ENCODE measurements at places on chromosomes 7 and 10. TPM values are rescaled to one million over a fixed set of nuclear protein-coding genes. Genes with fewer than 3 reads are reported as not detected.

ATRNL1 gene
- 174 TPM for total RNA-seq

PON3 gene
- total RNA-seq = 1.9 TPM

ASNS gene
- 13.6 TPM for total RNA-seq

CYP2E1 gene
- 4.0 TPM for total RNA-seq

AMZ1 gene
- total RNA-seq = not detected

DNA sequence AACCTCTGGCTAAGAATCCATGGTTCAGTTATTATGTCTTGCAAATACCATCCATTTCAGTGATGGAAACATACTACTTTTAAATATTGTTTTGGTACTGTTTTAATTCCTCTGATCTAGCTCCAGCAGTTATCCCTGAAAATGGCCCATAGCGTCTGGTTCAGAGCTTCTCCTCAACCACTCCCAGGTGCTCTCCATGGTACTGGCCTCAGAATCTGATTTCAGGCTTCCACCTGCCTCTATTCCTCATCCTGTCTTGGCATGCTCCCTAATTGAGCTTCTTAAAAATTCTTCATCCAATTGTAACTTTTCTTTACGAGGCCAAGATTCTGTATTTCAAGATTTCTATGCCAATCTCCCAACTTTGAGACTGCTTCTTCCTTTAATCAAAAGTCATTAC, 236.3 kb downstream of the HTR7 start:
- peaks cover 5% of the 10 kb centered on the region for H3K27me3 ChIP-seq
- no peak overlapping the region for H3K4me3 ChIP-seq
- no peak overlapping the region for H3K27ac ChIP-seq

GRCh38 chr10:96639899-96640298, 53.1 kb upstream of the TM9SF3 start:
- H3K27ac ChIP-seq = no peak overlapping the region
- no peaks in the 10 kb centered on the region for H3K36me3 ChIP-seq
- H3K4me1 ChIP-seq = no peaks in the 10 kb centered on the region
- no peak overlapping the region for H3K4me3 ChIP-seq
- H3K27me3 ChIP-seq = no peaks in the 10 kb centered on the region
- no peak for DNase-seq

- H3K4me1 ChIP-seq = no peaks in the 10 kb centered on the region
- no peaks in the 10 kb centered on the region for H3K27me3 ChIP-seq
- no peak for DNase-seq
- no peak overlapping the region for H3K27ac ChIP-seq
- H3K36me3 ChIP-seq = no peaks in the 10 kb centered on the region
Observed at GRCh38 chr10:114749510-114749909, 72.1 kb upstream of the FHIP2A start.

DNA sequence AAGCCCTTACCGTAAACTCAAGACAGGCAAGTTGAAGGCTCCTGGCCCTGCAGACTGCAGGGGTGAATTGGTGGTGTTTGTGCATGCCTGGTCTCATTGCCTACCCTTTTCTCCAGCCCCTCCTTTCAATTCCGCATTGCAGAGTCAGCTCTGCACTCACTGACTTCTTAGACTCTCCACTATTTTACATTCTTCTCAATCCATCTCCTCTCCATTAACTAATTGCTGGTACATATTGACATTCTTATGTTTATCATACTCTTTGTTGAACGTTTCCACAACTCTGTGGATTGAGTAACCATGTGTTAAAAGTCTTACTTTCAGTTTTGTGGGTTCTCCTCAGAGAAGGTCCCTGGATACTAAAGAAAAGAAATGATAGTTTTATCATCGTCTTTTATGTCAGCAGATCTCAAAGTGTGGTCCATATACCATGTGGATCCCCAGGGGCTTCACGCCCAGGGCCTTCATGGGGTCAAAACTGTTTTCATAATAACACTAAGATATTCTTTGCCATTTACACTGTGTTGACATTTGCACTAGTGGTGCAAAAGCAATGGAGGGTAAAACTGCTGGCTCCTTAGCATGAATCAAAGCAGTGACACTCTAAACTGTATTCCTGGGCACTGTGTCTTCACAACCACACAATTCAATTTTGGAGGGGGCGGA, 135.4 kb upstream of the FZD1 start:
- H3K27me3 ChIP-seq = no peaks in the 10 kb centered on the region
- H3K27ac ChIP-seq = no peak overlapping the region
- H3K4me3 ChIP-seq = no peak overlapping the region
- no peaks in the 10 kb centered on the region for H3K4me1 ChIP-seq
- no peaks in the 10 kb centered on the region for H3K36me3 ChIP-seq

GRCh38 chr10:95343573-95343972, 52.8 kb upstream of the PDLIM1 start:
- H3K4me3 ChIP-seq = no peak overlapping the region
- H3K27ac ChIP-seq = no peak overlapping the region
- DNase-seq = no peak

- H3K27ac ChIP-seq = peak overlapping the region; percentile 95
- DNase-seq = no peak
- no peaks in the 10 kb centered on the region for H3K27me3 ChIP-seq
- no peaks in the 10 kb centered on the region for H3K36me3 ChIP-seq
Observed at GRCh38 chr10:75397496-75398199, 3.9 kb downstream of the ZNF503 start.

DNA sequence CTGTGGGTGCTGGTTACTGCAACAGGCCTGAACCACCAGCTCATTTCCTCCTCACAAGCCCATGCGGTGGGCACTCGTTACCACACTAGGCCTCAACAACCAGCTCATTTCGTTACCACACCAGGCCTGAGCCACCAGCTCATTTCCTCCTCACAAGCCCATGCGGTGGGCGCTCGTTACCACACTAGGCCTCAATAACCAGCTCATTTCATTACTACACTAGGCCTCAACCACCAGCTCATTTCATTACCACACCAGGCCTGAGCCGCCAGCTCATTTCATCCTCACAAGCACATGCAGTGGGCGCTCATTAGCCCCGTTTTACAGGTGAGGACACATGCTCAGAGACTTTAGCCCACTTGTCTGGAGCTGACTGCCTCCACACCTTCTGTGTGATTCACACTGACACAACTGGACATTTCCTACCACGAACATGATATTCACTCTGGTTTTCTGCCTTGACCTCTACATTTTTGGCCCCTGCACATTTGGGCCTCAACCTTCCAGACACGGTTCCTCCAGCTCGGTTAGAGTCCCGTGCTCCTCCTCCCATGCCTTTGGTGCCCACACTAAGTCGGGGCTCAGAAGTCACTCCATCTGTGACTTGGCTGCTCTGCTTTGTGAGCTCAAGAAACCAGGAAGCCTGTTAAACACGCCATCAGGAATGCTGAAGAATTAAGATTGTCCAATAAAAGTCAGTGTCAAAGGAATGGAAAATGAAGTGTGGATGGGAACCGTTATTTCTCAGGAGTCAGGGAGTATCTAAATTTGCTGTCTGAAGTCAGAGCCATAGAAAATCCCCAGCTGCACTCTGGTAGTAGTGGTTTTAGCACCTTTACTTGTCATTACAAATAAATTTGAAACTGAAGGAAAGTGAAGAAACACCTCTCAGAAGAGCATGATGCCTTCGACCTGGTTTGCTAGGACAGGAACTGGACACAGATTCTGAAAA, 55.8 kb upstream of the LANCL2 start:
- H3K4me1 ChIP-seq = no peaks in the 10 kb centered on the region
- no peaks in the 10 kb centered on the region for H3K27me3 ChIP-seq
- DNase-seq = no peak
- no peak overlapping the region for H3K4me3 ChIP-seq
- peak overlapping the region; percentile 40 for H3K27ac ChIP-seq

- no peaks in the 10 kb centered on the region for H3K27me3 ChIP-seq
- H3K36me3 ChIP-seq = no peaks in the 10 kb centered on the region
- no peak overlapping the region for H3K4me3 ChIP-seq
- DNase-seq = no peak
Observed at GRCh38 chr10:126016156-126016805, 119.9 kb downstream of the FANK1 start.
